ENCODE measurements at places on chromosomes 12 and 14. TPM values are rescaled to one million over a fixed set of nuclear protein-coding genes. Genes with fewer than 3 reads are reported as not detected.
A peak's percentile ranks its signal among the peaks of the same experiment; 100 is the strongest.

Gene CD27
- total RNA-seq, result 0.17 TPM

Gene IL22
- not detected for total RNA-seq

Gene PPFIBP1
- 93.0 TPM for total RNA-seq

Gene PAH
- not detected for total RNA-seq

Gene NAV3
- 50.3 TPM for total RNA-seq

Gene FCF1
- total RNA-seq, result 26.7 TPM

Gene DCN
- 586 TPM for total RNA-seq

Gene CEP290
- 11.3 TPM for total RNA-seq

Gene CIROP
- total RNA-seq, result 1.0 TPM

Gene RAD9B
- 0.77 TPM for total RNA-seq

Gene EIF2B1
- total RNA-seq, result 23.1 TPM

Gene GALNT9
- total RNA-seq, result 0.51 TPM

Gene BICDL1
- not detected for total RNA-seq

Gene PTGER2
- 30.0 TPM for total RNA-seq

Gene BDKRB2
- 43.9 TPM for total RNA-seq

GRCh38 chr14:26810631-26811030 is 212.8 kb upstream of the NOVA1 start:
- no peak for DNase-seq
- H3K4me3 ChIP-seq, result no peak overlapping the region
- no peak overlapping the region for H3K27ac ChIP-seq

DNA sequence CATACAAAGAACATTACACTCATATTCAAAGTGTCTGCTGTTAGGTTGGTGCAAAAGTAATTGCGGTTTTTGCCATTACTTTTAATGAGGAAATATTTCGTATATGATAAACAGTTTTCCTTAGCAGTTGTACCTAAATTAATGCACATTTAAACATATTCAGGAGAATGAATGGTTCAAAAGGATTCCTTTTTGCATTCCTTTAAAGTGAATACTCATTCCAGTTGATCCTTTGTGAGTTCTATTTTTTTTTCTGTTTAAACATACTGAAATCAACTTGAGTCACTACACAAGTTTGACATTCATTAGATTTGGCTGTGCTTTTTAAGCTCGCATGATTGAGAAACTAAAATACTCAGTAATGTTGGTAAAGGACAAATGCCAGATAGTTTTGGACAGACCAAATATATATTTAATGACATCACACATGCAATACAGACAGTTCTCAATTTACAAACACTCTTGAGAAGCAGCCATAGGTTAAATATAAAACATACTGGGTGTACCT is 13.8 kb upstream of the SLC38A2 start:
- H3K27me3 ChIP-seq, result no peaks in the 10 kb centered on the region
- H3K4me3 ChIP-seq, result peak overlapping the region; percentile 26
- H3K4me1 ChIP-seq, result peaks cover 50% of the 10 kb centered on the region
- peaks cover 2% of the 10 kb centered on the region for H3K36me3 ChIP-seq

- peak; percentile 75 for DNase-seq
- no peaks in the 10 kb centered on the region for H3K36me3 ChIP-seq
- no peaks in the 10 kb centered on the region for H3K4me1 ChIP-seq
- no peak overlapping the region for H3K27ac ChIP-seq
These were observed 30.6 kb upstream of the MSI1 start for GRCh38 chr12:120399531-120399930.

- no peak overlapping the region for H3K4me3 ChIP-seq
- DNase-seq, result peak; percentile 27
- H3K4me1 ChIP-seq, result peaks cover 3% of the 10 kb centered on the region
These were observed 297.1 kb upstream of the TBX3 start for GRCh38 chr12:114981036-114981435.

- DNase-seq, result peak; percentile 86
- no peaks in the 10 kb centered on the region for H3K36me3 ChIP-seq
- no peak overlapping the region for H3K4me3 ChIP-seq
- peaks cover 3% of the 10 kb centered on the region for H3K4me1 ChIP-seq
- no peak overlapping the region for H3K27ac ChIP-seq
These were observed 29.4 kb downstream of the PLEKHA5 start for GRCh38 chr12:19158923-19159322.

DNA sequence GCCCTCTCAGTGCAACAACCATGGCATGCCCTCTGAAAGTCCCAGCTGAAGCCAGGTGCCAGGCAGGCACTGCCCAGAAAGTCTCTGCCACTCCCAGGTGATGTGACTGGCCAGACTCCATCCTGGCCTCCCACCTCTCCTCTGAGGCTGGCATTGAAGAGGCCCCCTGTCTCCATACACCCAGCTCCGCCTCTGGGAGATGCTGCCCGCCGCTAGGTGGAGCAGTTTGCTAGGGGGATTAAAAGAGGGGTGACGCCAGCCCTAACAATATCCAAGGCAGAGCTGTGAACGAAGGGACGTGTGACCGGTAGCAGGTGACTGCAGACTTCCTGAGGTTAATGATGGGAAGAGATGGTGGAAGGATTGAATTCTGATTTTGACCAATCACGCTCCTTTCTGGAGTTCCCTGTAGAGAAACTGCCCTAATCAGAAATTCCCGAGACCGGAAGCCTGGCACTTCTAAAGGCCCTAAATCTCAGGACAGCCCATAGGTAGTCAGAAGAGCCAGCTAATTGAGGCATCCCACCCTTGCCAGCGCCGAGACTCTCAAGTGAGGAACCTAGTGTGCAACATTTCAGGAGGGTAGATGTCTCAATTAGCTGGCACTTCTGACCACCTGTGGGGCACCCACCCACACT is 8.3 kb upstream of the PLEK2 start:
- H3K36me3 ChIP-seq, result no peaks in the 10 kb centered on the region
- no peak overlapping the region for H3K4me3 ChIP-seq
- H3K27me3 ChIP-seq, result no peaks in the 10 kb centered on the region
- no peak for DNase-seq

DNA sequence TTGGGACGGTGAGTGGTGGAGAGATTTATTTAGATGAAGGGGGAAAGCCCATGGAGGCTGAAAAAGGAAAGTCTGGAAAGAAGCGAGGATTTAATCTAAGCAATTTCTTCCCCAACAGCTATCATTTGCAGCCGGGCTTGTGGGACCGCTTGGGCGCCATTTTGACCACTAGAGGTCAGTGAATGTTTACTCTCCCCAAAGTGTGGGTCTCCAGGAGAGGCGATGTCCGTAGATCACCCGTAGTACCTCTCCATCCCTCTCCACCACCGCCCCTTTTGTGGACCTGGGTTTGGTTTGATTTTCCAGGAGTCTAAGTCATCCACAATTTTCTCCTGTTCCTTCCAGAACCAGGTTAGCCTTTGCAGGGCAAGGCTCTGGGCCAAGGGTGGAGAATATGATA is 91.2 kb upstream of the PARP11 start:
- H3K4me1 ChIP-seq, result no peaks in the 10 kb centered on the region
- no peak for DNase-seq
- H3K4me3 ChIP-seq, result no peak overlapping the region
- H3K27me3 ChIP-seq, result no peaks in the 10 kb centered on the region
- no peaks in the 10 kb centered on the region for H3K36me3 ChIP-seq

GRCh38 chr14:59147007-59147406 is 41.5 kb upstream of the DAAM1 start:
- no peaks in the 10 kb centered on the region for H3K36me3 ChIP-seq
- DNase-seq, result no peak
- no peak overlapping the region for H3K27ac ChIP-seq
- no peaks in the 10 kb centered on the region for H3K27me3 ChIP-seq
- no peak overlapping the region for H3K4me3 ChIP-seq

DNA sequence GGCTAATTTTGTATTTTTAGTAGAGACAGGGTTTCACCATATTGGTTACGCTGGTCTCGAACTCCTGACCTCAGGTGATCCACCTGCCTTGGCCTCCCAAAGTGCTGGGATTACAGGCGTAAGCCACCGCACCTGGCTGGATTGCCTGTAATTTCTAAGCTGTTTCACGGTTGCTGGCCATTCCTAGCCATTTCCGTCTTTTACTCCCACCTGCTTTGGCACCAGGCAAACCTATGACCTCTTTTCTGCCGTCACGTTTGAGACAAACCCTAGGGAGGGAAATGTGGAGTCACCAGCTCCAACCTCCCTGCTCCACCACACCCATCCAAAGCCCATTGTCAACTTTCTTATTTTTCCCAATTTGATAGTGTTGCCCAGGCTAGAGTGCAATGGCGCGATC is 1.2 kb downstream of the GPR132 start:
- DNase-seq, result no peak
- peaks cover 5% of the 10 kb centered on the region for H3K27me3 ChIP-seq
- peaks cover 2% of the 10 kb centered on the region for H3K4me1 ChIP-seq
- H3K36me3 ChIP-seq, result no peaks in the 10 kb centered on the region
- no peak overlapping the region for H3K27ac ChIP-seq

DNA sequence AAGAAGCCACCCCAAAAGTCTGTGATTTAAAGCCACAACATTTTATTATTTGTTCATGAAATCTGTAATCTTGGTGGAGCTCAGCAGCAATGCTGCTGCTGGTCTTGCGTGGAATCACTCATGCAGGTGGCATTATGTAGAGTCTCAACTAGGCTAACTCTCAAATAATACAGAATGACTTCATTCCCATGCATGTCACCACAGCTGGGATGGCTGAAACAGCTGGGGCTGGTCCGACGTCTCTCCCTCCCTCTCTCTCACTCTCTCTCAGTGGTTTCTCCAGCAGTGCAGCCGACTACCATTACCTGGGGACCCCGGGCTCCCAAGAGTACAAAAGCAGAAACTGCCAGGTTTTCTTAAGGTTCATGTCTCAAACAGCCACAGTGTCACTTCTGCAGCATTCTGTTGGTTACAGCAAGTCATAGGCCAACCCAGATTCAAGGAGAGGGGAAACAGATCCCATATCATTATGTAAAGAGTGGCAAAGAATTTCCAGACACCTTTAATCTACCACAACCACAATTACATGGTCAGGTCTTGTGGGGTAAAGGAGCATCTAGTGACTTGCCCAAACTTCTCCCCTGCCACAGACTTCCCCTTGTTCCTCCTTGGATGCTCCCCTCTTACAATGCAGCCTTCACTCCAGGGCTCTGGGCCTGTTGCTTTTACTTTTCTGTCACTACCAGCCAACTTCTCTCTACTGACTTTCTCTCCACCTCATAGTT is 192.0 kb upstream of the HMGA2 start:
- peaks cover 27% of the 10 kb centered on the region for H3K4me1 ChIP-seq
- H3K27me3 ChIP-seq, result no peaks in the 10 kb centered on the region
- H3K36me3 ChIP-seq, result no peaks in the 10 kb centered on the region
- no peak overlapping the region for H3K4me3 ChIP-seq
- DNase-seq, result peak; percentile 75

GRCh38 chr12:76065917-76066316 is 18.6 kb downstream of the NAP1L1 start:
- no peak for DNase-seq
- H3K4me1 ChIP-seq, result no peaks in the 10 kb centered on the region
- no peaks in the 10 kb centered on the region for H3K27me3 ChIP-seq
- H3K27ac ChIP-seq, result no peak overlapping the region

- no peaks in the 10 kb centered on the region for H3K27me3 ChIP-seq
- H3K36me3 ChIP-seq, result no peaks in the 10 kb centered on the region
- peak; percentile 97 for DNase-seq
- peak overlapping the region; percentile 83 for H3K27ac ChIP-seq
- no peak overlapping the region for H3K4me3 ChIP-seq
These were observed 77.5 kb downstream of the PHLDA1 start for GRCh38 chr12:75954041-75954440.

GRCh38 chr14:89673512-89674225 is 256.6 kb upstream of the FOXN3 start:
- H3K27me3 ChIP-seq, result no peaks in the 10 kb centered on the region
- no peaks in the 10 kb centered on the region for H3K4me1 ChIP-seq
- DNase-seq, result peak; percentile 18
- no peaks in the 10 kb centered on the region for H3K36me3 ChIP-seq

Measured in fibroblast of lung (primary cell).